ENCODE measurements at places on chromosomes 7 and 10. TPM values are rescaled to one million over a fixed set of nuclear protein-coding genes. Genes with fewer than 3 reads are reported as not detected.

- DNase-seq, result no peak
These were observed 237.0 kb upstream of the SEMA3C start for GRCh38 chr7:81155654-81156373.

GRCh38 chr10:38605153-38605661 lies 511.1 kb downstream of the ZNF37A start:
- no peak for DNase-seq

- no peak for DNase-seq
These were observed 72.3 kb downstream of the FAS start for GRCh38 chr10:89062861-89063260.

The CYP3A7 gene
- total RNA-seq, result not detected

DNA sequence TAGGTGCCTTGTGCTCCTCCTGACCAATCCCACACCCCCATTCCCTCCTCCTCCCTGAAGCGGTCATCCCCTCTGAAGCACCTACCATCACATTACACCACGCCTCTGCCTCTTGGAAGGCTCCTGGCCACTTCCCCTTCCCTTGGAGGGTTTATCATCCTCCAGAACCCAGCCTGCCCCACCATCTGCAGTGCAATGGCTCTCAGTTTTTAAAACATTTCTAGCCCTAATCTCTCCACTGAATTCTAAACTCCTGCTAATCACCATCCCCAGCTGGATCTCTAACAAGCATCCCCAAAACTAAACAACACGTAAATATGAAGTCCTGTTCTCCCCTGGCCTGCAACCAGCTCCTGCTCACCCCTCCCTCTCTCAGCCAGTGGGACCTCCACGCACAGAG lies 70.6 kb downstream of the PIP4K2A start:
- no peak for DNase-seq

- no peak for DNase-seq
These were observed 9.3 kb downstream of the POR start for GRCh38 chr7:75924256-75924655.

- peak; percentile 44 for DNase-seq
These were observed 1.7 kb upstream of the IGFBP3 start for GRCh38 chr7:45922810-45923209.

GRCh38 chr10:52391927-52392602 lies 78.0 kb downstream of the DKK1 start:
- no peak for DNase-seq

DNA sequence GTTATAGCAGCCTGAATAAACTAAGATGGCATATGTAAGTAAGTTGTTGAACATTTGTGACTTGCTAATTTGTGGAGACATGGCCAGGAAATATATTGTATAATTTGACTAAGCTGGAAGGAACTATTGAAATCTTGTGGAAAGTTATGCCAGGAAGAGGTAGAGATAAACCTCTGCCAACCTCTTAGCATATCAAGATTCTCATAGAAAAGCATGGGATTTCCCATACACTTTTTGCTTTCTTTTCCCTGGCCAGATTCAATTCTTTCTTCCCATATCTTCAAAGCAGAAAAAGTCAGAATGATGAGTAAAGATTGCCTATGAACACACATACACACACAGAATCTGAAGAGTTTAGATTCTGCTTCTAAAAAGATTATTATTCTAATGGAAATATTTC lies 216.2 kb downstream of the SEMA3D start:
- DNase-seq, result no peak
